ENCODE measurements at places on chromosomes 1 and 21. TPM values are rescaled to one million over a fixed set of nuclear protein-coding genes. Genes with fewer than 3 reads are reported as not detected.

GRCh38 chr1:16484931-16485330 lies 29.2 kb downstream of the RNU1-1 start:
- no peak overlapping the region for H3K4me3 ChIP-seq
- no peaks in the 10 kb centered on the region for H3K27me3 ChIP-seq
- peaks cover 2% of the 10 kb centered on the region for H3K36me3 ChIP-seq
- H3K27ac ChIP-seq: no peak overlapping the region

KCNJ6 gene
- 0.78 TPM for total RNA-seq

- no peak overlapping the region for H3K27ac ChIP-seq
- H3K36me3 ChIP-seq: no peaks in the 10 kb centered on the region
- H3K4me1 ChIP-seq: no peaks in the 10 kb centered on the region
- DNase-seq: no peak
- no peak overlapping the region for H3K4me3 ChIP-seq
Observed at GRCh38 chr1:59237900-59238299, 59.0 kb upstream of the FGGY start.

ANGPTL1 gene
- total RNA-seq: not detected

GRCh38 chr1:159132271-159132881 lies 39.0 kb upstream of the CADM3 start:
- no peak overlapping the region for H3K27ac ChIP-seq
- H3K4me1 ChIP-seq: no peaks in the 10 kb centered on the region
- no peaks in the 10 kb centered on the region for H3K27me3 ChIP-seq
- H3K4me3 ChIP-seq: no peak overlapping the region
- H3K36me3 ChIP-seq: no peaks in the 10 kb centered on the region
- DNase-seq: no peak

DNA sequence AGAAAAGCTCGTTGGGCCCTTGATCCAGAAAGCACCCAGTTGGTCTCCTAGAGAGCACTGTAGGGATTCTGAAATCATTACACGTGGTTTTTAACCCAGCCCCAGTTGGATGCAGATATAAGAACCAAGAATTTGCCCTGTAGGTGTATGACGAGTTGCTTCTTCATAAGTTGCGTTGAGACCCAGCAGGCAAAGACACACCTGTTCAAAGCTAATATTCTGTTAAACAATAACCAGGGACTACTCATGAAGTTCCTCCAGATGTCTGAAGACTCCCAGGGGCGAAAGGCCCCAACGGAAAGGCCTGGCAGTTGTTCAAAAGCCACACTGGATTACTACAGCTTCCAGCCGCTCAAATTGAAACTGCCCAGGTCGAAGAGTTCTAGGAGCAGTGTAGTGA lies 88.6 kb upstream of the HNRNPU start:
- no peaks in the 10 kb centered on the region for H3K4me1 ChIP-seq
- no peak overlapping the region for H3K27ac ChIP-seq
- DNase-seq: no peak
- H3K4me3 ChIP-seq: no peak overlapping the region
- H3K36me3 ChIP-seq: no peaks in the 10 kb centered on the region
- no peaks in the 10 kb centered on the region for H3K27me3 ChIP-seq

DNA sequence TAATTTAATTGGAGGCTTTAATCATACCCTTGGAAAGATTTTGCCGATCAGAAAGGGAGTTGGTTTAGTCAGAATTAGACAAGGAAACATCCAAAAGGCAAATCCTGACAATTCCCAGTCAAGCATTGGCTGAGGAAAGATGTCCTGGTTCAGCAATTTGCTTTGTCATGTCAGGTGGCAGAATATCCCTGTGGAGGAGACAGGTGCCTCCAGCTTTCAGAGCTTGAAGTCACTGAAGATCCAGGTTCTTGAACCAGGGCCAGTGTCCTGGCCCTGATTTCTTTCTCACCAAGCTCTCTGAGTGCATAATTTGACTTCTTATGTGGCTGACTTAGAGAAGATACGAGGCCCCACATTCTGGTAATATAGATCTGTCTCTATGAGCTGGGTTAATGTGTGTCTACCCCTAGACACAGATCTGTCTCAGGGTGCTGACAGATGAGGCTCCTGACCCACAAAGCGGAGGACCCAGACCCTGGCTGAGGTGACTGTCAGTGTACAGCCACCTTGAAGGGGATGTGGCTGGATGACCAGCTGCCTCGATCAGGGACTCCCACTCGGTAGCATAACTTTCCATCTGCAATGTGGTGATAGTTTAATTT lies 118.9 kb downstream of the HHAT start:
- no peak for DNase-seq
- no peaks in the 10 kb centered on the region for H3K36me3 ChIP-seq
- H3K27ac ChIP-seq: no peak overlapping the region

GRCh38 chr1:99587008-99587407 lies 58.9 kb upstream of the PALMD start:
- H3K36me3 ChIP-seq: no peaks in the 10 kb centered on the region
- no peak for DNase-seq
- H3K27me3 ChIP-seq: no peaks in the 10 kb centered on the region
- no peak overlapping the region for H3K4me3 ChIP-seq

- no peaks in the 10 kb centered on the region for H3K27me3 ChIP-seq
- H3K4me3 ChIP-seq: no peak overlapping the region
- H3K4me1 ChIP-seq: peaks cover 14% of the 10 kb centered on the region
- peaks cover 15% of the 10 kb centered on the region for H3K36me3 ChIP-seq
- DNase-seq: no peak
Observed at GRCh38 chr1:3742439-3743298, 9.6 kb upstream of the CCDC27 start.

DNA sequence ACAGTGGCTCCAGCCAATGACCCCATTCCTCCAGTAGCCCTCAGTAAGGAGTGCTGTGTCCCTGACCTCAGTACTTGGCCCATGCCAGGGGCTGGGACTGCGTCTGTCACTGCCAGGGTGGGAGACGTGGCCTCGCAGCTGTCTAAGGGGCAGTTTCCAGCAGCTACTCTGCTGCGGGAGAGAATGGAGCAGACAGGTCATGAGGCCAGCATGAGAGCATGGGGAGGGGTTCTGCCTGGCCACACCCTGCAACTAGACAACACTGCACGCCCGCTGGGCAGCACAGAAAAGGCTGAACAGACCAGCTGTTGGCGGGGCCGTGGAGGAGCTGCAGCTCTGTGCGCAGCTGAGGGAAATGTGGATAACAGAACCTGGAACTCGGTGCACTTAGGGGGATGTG lies 91.6 kb upstream of the COL6A1 start:
- H3K36me3 ChIP-seq: no peaks in the 10 kb centered on the region
- H3K4me1 ChIP-seq: no peaks in the 10 kb centered on the region
- no peak overlapping the region for H3K27ac ChIP-seq
- H3K4me3 ChIP-seq: no peak overlapping the region

DNA sequence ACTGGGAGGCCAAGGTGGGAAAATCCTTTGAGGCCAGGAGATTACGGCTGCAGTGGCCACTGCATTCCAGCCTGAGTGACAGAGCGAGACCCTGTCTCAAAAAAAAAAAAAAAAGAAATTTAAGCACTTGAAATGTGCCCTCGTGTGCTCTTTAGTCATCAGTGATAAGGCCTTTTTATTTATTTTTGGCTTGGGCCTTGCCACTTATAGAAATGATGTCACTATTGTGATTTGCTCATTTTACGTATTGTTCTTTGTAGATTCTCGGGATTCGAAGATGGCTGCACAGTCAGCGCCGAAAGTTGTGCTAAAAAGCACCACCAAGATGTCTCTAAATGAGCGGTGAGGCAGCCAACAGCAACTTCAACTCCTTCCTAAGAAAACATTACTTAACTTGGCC lies 2.4 kb downstream of the CHTOP start:
- H3K27me3 ChIP-seq: no peaks in the 10 kb centered on the region
- H3K36me3 ChIP-seq: peaks cover 55% of the 10 kb centered on the region
- DNase-seq: no peak
- H3K4me3 ChIP-seq: no peak overlapping the region

DNA sequence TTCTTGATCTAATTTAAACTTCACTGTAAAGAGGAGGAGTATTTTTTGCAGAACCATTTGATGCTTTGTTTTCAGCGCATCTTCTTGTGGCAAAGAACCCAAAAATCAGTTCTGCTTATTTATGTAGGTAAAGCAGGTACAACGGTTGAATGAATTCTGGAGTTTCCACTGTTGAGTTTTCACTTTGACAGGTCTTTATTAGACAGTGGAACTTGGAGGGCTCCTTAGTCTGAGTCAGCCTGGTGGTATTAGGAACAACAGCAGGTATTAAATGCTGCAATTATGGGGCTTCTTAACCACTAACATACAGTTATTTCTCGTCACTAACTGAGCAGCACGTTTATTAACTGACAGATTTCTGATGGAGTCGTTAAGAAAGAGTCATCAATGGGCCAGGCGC lies 1.2 kb downstream of the LRIG2 start:
- peaks cover 4% of the 10 kb centered on the region for H3K4me1 ChIP-seq
- H3K36me3 ChIP-seq: no peaks in the 10 kb centered on the region
- H3K27ac ChIP-seq: no peak overlapping the region
- H3K4me3 ChIP-seq: peak overlapping the region; percentile 91

DNA sequence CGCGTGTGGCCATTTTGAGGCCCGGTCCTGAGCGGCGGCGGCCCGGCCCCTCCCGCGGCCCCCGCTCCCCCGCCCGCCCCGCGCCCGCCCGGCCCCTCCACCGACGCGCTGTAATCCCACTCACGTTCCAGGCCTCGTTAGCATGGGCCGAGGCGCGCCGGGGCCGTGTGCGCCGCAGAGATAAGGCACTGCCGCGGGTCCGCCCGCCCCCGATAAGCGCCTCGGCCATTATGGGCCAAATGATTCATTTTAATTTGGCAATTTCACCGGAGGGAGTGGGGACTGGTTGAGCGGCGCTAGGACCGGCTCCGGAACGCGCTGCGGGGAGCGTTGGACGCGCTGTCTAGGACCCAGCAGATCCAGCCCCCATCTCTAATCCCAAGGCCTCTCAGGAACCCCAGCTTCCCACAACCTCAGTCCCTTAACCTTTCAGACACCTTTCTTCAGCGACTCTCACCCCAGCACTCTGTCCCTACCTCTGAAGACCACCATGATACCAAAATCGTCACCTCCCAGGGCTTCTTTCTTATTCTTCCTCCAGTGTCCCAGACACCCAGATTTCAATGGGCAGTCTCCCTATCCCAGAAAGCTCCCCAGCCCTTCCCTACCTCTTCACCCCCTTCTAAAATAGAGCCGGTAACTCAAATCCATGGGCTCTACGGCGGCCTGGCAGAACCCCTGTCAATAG lies at the start of gene TAL1:
TAL1 (minus strand) TSS at position 39 of the 688 bp plus-strand sequence. CDS start 6,337 bp downstream, outside the sequence.
- no peak within 1 kb of the TSS for H3K27ac ChIP-seq
- DNase-seq: no peak
- H3K4me1 ChIP-seq: peaks cover 22% of the 10 kb centered on the region

DNA sequence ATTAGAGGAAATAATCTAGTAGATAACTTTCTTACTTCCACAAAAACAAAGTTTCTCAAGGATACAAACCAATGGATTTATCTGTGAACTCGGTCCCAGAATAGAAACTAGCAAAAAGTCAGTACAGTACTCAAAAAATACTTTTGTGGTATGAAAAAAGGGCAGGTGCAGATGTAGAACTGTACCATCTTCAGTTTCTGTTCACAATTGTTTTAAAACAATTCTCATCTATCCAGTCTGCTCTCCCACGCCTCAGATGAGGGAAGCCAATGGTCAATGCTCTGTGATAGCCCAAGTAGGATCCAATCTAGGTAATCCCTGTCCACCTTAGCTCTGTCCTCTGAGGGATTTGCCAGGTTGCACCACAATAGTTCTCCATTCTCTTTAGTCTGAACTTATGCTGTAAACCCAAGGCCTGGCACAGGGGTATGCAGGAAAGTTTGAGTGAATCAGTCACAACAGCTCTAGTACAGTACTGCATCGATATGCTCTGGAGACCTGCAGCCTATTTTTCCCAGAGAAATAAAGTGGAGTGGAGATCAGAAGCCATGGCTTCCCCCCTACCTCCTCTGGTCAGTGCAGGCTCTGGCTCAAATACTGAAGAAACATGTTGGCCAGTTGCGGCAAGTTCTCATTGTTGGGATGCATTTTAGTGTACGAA lies 1.4 kb downstream of the KTI12 start:
- no peak for DNase-seq
- H3K27ac ChIP-seq: no peak overlapping the region
- peaks cover 4% of the 10 kb centered on the region for H3K36me3 ChIP-seq
- H3K4me1 ChIP-seq: peaks cover 2% of the 10 kb centered on the region
- H3K4me3 ChIP-seq: peak overlapping the region; percentile 68

OR6N2 gene
- total RNA-seq: not detected

DNA sequence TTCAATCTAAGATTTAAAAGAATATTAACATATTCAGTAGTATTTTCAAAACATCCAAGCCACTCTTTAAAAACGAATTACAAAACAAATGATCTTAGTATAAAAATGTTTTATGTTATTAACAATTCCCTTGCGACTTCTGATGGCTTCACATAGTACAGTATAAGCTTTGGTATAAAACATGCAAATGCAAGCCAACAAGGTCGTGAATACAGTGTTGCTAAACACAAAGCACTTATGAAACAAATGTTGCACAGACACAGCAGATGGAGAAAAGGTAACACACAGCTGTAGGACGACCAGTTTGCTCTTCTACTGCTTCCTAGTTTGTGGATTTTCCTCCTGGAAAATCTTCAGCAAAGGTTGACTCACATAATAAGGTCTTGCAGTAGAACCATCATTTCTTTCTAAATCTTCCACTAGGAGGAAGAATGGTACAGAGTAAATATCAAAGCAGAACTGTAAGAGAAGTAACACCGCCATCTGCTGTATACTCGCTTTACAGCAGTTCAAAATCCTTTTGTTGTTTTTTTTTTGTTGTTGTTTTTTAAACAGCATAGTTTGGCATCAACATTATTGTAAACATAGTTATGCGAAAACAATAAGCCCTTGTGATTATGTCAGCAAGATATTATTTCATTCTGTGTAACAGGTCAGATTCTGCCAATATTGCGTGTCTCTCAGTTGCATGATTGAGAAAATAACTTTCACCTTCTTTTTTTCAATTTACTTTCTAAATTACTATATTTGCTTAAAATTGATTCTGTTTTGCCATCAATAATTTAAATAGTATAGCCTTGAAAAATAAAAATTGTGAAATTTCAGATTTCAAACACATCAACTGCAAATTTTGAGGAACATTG lies 69.5 kb downstream of the LHX8 start:
- peaks cover 3% of the 10 kb centered on the region for H3K4me1 ChIP-seq
- no peaks in the 10 kb centered on the region for H3K36me3 ChIP-seq
- no peak overlapping the region for H3K4me3 ChIP-seq
- no peak for DNase-seq
- no peak overlapping the region for H3K27ac ChIP-seq

DNA sequence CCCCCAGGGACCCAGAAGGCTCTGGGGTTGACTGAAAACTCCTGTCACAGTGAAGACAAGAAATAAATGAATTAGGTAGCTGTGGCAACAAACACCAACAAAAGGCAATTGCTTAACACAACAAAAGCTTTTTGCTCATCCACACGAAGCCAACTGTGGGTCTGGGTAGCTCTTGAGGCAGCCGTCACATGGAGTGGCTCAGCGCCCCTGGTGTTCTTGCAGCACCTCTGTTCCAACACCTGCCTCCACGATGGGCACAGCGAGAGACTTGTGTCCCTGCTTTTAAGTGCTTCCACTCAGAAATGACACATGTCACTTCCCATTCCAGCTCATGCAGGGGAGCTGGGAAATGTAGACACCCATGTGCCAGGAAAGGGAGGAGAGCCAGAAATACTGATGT lies 364.5 kb upstream of the DUSP10 start:
- no peak overlapping the region for H3K4me3 ChIP-seq
- H3K27me3 ChIP-seq: no peaks in the 10 kb centered on the region
- DNase-seq: no peak
- no peaks in the 10 kb centered on the region for H3K4me1 ChIP-seq
- no peak overlapping the region for H3K27ac ChIP-seq

COL16A1 gene
- total RNA-seq: 7.9 TPM

NMNAT2 gene
- 20.9 TPM for total RNA-seq

Data from H1 (cell line).